ENCODE measurements at places on chromosomes 7 and 10.
A peak's percentile ranks its signal among the peaks of the same experiment; 100 is the strongest.

DNA sequence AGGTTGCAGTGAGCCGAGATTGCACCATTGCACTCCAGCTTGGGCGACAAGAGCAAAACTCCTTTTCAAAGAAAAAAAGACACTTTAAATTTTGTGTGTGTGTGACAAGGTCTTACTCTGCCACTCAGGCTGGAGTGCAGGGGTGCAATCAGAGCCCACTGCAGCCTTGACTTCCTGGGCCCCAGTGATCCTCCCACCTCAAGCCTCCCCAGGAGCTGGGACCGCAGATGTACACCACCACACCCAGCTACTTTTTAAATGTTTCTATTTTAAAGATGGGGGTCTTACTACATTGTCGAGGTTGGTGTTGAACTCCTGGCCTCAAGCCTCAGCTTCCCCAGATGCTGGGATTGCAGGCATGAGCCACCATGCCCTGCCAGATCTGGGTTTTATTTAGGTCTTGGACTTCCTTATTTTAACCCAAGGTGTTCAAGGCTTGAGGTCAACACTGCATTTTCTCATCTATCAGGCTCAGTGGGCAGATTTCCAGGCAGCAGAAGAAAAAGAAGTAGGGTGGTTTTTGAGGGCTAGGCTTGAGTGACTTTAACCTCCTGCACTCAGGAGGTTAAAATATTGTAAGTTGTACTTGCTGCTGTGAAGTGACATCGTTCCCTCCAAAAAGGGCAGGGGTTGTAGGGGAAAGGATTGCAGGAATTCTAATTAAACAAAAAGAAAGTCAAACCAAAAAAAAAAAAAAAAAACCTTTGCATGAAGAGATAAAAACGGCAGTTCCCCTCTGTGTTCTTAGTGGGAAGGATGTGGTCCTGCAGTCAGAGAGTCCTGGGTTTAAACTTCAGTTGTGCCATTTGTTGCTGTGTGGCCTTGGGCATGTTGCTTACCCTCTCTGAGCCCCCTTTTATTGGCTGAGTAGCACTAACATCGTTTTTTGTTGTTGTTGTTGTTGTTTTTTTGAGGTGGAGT is 71.5 kb downstream of the CARD11 start:
- DNase-seq = no peak

DNA sequence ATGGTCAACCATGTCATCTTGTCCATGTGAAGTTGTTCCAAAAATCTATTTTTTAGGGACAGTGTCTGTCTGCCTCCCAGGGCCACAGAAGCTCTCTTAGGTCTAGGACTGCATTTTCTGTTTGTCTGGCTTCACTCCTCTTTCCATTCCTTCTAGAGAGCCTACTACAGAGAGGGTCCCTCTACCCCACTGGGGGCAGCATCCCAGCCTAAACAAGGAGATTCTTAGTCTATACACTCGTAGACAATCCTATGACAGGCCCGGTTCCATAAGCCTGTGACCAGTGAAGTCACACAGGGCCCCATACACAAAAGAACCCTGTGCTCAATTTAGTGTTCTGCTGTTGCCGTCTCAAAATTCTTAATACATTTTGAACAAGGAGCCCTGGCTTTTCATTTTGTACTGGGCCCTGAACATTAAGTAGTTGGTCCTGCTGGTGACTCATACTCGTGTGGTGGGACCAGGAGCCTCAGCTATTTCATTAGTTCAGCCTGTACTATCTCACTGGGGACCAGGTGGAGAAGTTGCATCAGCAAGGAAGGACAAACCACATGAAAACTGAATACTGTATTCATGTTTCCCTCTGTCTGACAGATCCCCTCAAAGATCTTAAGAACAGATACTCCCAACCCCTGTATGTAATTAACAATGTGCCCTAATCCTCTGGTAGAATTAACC is 23.5 kb upstream of the FAM180A start:
- no peak for DNase-seq

DNA sequence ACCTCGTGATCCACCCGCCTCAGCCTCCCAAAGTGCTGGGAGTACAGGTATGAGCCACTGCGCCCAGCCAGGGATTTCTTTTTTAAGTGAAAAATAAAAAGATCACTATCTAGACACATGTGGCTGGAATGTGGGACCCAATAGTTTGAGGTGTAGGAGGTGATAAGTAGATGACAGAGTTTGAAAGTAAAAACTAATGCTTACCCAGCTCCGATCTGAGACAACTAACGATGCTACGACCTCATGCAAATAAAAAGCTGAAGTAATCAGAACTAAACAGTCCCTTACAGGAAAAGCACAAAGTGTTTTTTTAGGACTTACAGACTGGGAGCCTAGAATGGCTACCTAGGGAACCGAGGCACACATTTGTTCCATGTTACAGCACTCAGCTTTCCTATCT is 23.0 kb downstream of the PCGF6 start:
- no peak for DNase-seq

DNA sequence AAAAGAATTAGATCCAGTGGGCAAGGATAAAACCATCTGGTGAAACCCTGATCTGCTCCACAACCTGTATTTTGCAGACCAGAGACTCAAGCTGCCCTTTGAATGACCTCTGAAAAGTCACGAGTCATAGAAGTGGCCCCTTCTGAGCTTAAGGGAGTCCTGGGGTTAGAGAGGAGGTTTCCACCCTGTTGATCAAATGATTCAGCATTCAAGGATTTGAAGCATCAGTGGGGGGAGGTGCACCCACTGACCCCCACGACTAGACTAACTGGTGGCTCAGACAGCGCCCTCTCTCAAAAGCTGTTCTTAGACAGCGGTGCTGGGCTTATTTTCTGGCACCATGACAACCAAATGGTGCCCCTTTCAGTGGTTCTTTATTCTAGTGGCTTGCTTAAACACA is 44.3 kb downstream of the PLCE1 start:
- no peak for DNase-seq

DNA sequence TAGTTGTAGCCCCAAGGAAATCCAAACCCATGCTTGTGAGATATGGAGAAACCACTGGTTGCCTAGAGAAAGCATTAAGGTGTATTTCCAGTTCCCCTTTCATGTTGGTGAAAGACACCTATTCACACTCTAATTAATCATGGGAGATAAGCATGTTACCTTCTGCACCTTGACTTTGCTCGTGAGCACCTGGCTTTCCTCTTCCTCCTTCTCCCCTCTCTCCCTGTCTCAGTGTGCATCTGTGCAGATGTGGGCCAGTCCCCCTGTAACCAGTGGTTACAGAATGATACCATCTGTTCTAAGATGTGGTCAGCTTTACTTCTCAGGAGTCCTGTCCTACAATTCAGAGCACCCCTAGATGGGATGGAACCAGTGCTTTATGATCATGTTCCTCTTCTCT is 160.6 kb downstream of the LCOR start:
- no peak for DNase-seq

- no peak for DNase-seq
These were observed 108.3 kb upstream of the TCERG1L start for GRCh38 chr10:131419797-131420196.

- DNase-seq = no peak
These were observed 84.1 kb upstream of the ETV1 start for GRCh38 chr7:14073543-14073942.

DNA sequence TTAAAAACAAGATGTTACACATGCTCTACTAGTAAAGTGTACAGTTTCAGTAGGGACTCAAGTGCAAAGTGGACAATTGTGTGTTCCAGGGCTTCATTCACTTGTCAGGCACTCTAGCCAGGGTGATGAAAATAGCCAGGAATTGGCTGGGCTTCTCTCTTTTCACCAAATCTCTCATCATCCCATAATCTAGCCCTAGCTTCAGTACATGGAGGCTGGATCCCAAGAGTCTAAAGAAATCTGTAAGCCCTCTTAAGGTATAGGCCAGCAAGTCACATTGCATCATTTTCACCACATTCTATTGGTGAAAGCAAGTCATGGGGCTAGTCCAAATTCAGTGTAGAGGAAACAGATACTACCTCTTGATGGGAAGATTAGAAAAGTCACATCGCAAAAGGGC is 47.3 kb upstream of the C1GALT1 start:
- DNase-seq = no peak

- no peak for DNase-seq
These were observed 43.4 kb downstream of the HECTD2 start for GRCh38 chr10:91453535-91453934.

GRCh38 chr7:77734659-77735421 is 38.6 kb downstream of the RSBN1L start:
- no peak for DNase-seq

GRCh38 chr10:43046288-43046991 is 30.4 kb upstream of the RET start:
- no peak for DNase-seq

GRCh38 chr10:59075576-59075975 is 100.9 kb upstream of the PHYHIPL start:
- DNase-seq = no peak

GRCh38 chr7:94901981-94902380 is 5.4 kb upstream of the PPP1R9A start:
- no peak for DNase-seq

DNA sequence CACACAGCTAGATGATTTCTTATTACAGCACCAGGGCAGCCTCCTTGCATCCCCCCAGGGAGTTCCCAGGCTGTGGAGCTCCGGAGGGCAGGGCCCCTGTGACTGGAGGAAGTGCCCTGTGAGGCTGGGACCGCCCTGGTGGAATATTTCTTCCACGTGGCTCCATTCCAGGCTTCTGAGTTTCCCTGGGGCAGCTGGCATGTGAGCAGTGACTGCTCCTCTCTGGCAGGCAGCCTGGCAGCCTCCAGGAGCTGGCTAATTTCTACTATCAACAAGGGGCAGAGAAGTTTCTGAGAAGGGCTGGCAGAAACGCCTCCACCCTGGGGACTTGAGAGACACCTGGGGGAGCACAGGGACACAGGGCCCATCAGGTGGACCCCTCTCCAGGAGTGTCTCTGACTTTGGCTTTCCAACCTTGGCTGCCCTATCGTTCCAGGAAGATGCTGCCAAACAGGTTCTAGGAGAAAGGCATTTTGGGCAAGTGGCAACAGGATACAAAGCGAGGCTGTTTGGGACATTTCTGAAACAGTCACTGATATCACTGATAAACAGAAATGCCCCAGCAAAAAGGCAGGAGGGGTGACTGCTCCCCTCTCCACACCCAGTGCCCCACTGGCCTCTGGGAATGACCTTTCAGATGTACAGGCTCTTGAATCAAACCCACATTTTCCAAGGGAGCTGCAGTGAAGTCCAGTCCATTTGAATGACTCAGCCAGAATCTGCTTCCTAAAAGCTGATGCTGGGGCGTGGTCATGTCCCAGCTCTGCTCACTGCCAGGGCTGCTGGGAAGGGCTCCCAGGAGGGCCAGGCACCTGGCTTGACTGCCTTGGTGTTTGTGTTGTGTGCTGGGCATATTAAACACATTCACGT is 16.1 kb downstream of the MYOF start:
- DNase-seq = no peak

GRCh38 chr10:76453997-76454396 is 1022.6 kb downstream of the LRMDA start:
- DNase-seq = no peak

DNA sequence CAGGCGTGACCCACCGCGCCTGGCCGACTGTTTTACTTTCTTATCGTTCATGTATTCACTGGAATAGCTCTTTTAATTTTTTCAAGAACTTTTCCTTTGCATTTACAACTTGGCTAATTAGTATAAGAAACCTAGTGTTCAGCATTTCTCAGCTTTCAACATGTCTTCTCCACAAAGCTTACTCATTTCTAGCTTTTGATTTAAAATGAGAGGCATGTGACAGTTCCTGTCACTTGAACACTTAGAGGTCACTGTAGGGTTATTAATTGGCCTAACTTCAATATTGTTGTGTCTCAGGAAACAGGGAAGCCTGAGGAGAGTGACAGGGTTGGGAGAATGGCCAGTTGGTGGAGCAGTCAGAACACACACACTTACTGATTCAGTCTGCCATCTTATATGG is 125.1 kb upstream of the GPR22 start:
- no peak for DNase-seq

- no peak for DNase-seq
These were observed 38.1 kb upstream of the SEMA3A start for GRCh38 chr7:84232646-84233045.

- peak; percentile 15 for DNase-seq
These were observed 141.3 kb downstream of the NRP1 start for GRCh38 chr10:33193057-33193700.

- DNase-seq = no peak
These were observed 18.5 kb upstream of the IFRD1 start for GRCh38 chr7:112431803-112432202.

- DNase-seq = peak; percentile 13
These were observed 14.3 kb downstream of the RHEB start for GRCh38 chr7:151505433-151505832.

- DNase-seq = no peak
These were observed 6.2 kb downstream of the BUB3 start for GRCh38 chr10:123160311-123160980.

GRCh38 chr10:124996854-124997215 is 54.9 kb downstream of the ZRANB1 start:
- no peak for DNase-seq

DNA sequence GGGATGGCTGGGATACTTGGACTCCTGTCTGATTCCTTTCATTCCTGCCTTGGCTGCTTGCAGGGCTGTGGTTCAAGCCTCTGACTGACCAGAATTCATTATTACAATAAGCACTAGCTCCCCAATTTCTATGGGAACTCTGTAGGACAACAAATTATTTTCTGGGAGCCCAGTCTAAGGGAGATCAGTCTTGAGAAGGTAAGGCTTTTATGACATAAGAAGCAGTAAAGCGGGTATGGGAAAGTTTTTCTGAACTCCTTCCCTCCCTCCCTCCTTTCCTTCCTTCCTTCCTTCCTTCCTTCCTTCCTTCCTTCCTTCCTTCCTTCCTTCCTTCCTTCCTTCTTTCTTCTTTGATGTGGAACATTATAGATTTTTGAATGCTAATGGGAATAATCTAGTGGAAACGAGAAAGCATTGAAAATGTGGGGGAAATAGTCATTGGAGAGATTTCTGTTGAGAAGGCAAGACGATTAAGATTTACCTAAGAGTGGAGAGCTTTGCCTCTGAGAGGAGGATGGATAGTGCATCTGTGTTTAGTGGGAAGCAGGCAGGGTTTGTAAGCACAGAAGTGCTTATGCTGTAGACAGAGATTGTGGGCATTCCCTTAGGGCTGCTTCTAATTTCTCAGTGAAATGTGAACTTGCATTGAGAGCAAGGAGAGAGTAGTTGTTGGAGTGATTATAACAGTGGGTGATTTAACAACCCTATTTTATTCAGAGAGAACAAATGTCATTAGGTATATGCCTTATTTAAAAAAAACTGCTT is 201.5 kb downstream of the DNAJB9 start:
- DNase-seq = no peak

DNA sequence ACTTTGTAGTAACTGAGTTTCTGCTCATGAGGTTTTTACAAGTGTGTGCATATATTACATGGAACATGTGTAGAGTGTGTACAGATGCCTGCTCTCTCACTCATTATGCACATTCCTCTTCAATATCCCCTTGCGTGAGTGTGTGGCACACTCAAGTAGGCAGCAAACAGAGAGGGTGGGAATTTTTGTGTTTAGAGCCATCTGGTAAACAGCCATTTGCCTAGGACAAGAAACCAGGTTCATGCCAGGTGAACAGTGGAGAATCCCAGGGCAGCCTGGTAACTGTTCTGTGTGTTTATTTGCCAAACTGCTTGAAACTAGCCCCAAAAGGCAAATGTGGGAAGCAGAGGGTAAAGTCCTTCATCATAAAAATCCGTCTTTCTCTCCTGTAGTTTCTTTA is 19.9 kb downstream of the FBXW4 start:
- DNase-seq = no peak

GRCh38 chr10:13956826-13957225 is 370.1 kb downstream of the PRPF18 start:
- DNase-seq = no peak

GRCh38 chr7:21984042-21984441 is 38.3 kb upstream of the CDCA7L start:
- no peak for DNase-seq

- DNase-seq = peak; percentile 7
These were observed 197.4 kb downstream of the RNLS start for GRCh38 chr10:88385601-88386203.

Data from T-helper 2 cell (primary cell).